Central memory CD4-positive, alpha-beta T cell (primary cell): ENCODE measurements at places on chromosomes 7 and 10.
A peak's percentile ranks its signal among the peaks of the same experiment; 100 is the strongest.

DNA sequence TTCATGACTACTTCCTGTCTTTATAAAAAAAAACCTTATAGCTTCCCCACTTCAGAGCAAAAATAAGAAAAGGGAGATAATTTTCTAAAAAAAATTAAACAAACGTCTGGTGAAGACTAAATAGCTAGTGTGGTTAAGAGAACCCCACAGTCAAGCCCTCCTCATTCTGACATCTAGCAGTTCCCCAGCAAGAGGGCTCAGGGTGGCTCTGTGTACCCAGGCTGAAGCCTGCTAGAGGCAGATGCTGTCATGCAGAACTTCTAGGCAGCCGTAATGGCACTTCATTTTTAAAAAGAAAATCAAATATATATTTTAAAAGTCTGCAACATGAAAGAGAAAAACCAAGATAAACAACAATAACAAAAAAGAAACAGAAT, 223.1 kb upstream of the KLF14 start:
- DNase-seq, result peak; percentile 50

- no peak for DNase-seq
Measured at GRCh38 chr7:92740700-92741126, 95.7 kb downstream of the CDK6 start.

GRCh38 chr10:35685402-35685801, 43.3 kb upstream of the FZD8 start:
- DNase-seq, result no peak

DNA sequence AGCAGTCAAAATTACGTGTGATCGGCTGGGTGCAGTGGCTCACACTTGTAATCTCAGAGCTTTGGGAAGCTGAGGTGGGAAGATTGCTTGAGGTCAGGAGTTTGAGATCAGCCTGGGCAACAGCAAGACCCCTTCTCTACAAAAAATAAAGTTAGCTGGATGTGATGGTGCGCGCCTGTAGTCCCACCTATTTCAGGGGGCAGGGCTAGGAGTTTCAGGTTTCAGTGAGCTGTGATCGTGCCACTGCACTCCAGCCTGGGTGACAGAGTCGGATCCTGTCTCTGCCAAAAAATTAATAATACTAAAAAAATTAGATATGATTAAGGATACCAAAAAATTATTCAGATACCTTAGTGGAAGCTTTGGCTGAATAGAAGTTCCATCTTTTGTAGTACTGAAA, 136.4 kb downstream of the SDK1 start:
- DNase-seq, result no peak

GRCh38 chr10:3990307-3990706, 205.3 kb upstream of the KLF6 start:
- DNase-seq, result no peak

DNA sequence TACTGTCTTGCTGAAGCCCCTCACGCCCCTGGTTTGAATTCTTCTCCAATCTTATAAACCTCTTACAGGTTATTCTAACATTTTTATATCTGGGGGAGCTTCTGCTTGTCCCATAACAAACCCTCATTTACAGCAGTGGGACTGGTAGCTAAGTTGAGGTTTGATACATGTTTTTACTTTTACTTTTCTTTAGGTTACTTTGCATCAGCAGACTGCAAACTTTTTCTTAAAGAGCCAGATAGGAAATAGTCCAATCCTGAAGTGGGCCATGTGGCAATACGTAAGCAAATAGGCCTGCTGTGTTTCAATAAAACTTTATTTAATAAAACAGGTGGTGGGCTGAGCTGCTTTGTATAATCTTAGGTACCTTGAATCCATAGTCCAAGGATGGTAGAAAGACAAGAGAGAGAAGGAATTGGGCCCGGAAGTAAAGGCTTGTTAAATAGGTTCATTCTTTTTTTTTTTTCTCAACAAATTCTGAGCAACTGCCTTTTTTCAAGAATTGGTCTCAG, 27.3 kb downstream of the RAB18 start:
- DNase-seq, result no peak

GRCh38 chr10:11284291-11285085, 266.8 kb downstream of the CELF2 start:
- no peak for DNase-seq

DNA sequence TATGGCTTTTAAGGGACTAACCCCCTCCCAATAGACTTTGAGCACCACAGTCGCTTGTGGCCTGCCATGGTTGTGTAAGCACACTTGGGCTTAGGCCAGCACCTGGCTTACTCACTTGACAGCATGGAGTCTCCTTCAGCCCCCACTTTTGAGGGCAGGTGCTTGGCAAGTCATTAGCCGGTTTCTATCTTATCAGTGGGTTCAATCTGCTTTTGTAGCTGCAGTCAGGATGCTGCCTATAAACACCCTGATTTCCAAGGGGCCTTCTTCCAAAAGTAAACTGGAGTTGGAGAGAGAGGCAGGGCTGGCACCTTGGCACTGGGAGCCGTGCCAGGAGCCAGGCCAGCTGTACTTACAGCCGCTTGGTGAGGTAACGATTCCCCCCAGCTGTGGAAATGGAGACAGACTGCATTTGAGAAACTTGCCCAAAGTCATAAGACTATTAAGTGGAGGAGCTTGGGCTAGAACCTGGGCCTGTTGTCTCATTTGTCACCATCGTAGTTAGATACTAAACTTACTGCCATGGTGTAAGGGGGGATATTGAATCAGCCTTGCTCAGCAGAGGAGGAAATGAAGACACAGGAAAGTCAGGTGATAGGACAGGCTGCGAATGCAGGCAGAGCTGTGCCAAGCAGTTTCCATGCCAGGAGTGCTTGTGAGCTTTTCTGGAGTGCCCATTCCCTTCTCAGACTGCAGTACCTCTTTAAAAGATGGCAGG, 92.2 kb upstream of the EFCAB10 start:
- no peak for DNase-seq

- no peak for DNase-seq
Measured at GRCh38 chr7:132376361-132377013, 199.8 kb downstream of the PLXNA4 start.

GRCh38 chr10:100670828-100671479, 74.4 kb upstream of the PAX2 start:
- peak; percentile 30 for DNase-seq

DNA sequence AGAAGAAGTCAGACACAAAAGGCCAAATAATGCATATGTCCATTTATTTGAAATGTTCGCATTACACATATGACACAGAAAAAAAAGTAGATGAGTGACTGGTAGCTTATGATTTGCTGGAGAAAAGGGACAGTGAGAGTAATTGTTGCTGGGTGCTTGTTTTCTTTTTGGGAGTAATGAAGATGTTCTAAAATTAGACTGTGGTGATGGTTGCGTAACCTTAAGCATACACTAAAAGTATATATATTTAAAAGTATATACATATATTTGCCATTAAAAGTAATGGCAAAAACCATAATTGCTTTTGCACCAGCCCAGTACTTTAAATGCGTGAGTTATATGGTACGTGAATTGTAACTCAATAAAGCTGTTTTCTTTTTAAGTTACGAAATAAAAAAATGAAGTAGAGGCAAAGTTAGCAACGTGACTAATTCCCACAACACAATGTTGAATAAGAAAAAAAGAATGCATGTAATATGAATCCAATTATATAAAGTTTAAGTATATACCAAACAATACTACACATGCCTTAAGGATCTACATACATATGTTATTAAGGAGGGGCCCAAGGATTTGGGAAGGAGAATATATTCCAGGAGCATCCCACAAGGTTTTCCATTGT, 360.4 kb upstream of the CELF2 start:
- no peak for DNase-seq

GRCh38 chr7:74466196-74466813, 12.6 kb downstream of the GTF2IRD1 start:
- DNase-seq, result no peak

DNA sequence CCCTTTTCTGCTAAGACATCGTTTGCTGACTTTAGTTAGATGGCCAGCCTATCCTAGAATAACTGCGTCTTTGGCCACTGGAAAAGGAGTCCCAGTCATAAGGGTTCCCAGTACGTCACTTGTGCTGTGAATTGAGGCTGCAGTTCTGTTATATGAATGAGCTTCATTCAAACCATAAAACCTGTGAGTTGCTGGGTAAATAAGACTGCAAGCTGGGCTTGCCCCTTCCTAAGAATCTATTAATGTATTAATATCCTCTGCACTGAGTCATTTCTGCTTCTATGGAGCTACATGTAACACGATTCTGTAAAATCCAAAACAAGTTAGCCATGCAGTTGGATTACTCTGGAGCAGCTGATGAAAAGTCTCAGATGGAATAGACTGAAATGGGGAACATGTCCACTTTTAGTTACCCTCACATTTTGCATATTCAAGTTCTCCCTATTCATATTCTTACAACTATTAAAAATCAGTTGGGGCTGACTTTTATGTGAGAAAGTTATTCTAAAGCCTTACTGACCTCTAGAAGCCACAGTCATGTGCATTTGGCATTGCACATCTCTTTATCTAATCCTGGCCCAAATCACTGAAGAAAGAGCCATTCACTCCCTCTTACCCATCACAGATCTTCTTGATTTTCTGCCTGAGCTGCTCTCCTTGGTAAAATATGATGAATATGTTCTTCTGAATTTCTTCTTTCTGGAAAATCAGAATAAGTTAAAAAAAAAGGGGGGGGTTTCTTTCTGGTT, 41.8 kb upstream of the TMEM213 start:
- DNase-seq, result no peak

- no peak for DNase-seq
Measured at GRCh38 chr7:25759286-25759685, 392.7 kb upstream of the NFE2L3 start.

DNA sequence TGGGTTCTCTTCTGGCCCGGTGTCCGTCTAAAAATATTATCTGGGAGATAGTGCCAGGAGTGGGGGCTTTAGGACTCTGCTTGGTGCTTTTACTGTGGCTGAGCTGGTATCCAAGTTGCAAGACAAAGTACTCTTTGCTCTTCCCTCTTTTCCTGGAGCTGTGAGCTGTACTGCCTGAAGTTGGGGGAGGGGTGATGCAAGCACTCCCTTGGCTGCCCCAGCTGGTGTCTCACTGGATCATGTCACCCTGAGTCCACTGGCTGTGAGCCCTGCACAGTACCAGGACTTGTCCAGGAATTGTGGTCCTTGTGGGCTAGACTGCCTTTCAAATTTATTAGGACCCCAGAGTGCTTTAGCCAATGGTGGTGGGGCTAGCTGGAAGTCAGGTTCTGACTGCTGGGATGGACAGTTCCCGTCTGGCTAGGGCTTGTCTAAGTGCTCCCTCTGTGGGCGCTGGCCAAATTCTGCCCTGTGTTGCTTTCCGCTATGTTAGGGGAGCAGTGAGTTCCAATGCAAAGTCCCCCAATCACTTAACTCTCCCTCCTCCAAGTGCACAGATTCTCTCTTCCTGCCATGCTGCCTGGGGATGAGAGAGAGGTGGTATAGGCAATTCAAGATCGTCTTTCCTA, 13.1 kb downstream of the CC2D2B start:
- DNase-seq, result no peak

DNA sequence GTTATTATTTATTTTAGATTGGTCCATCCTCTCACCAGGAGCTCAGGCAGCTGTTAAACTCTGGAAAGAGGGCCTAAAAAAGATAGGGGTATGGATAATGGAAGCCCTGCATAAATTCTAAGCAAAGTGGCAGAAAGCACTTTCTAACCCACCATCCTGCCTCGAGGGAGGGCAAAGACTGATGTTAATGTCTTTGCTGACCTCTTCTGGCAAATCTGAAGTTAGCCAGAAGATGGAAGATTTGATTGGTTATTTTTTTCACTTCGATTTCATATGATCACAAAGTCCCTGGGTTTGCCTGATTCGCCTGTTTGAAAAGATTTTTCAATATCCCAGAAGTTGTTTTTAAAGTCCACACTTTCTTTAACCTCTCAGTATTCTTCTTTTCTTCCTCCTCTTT, 24.8 kb downstream of the OR9A2 start:
- no peak for DNase-seq

GRCh38 chr7:75734586-75735458, 3.9 kb downstream of the HIP1 start:
- no peak for DNase-seq

- DNase-seq, result no peak
Measured at GRCh38 chr7:22861576-22861975, 38.9 kb upstream of the TOMM7 start.

DNA sequence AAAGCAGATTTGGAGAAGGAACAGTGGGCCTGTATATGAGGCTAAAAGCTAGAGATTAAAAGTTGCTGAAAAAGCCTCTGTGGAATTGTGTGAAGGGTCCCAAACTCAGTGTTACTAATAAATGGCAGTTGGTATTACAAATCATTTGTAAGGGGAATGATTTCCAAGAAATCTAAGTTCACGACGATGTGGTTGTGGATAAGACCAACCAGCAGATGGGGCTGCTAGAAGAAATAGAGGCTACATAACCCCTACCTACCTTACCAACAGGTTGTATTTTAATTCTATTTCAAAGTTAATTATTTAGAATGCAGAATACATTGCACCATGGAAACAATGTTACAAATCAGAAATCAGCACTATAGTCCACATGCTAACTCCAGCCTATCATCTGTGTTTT, 377.1 kb downstream of the HPSE2 start:
- no peak for DNase-seq

DNA sequence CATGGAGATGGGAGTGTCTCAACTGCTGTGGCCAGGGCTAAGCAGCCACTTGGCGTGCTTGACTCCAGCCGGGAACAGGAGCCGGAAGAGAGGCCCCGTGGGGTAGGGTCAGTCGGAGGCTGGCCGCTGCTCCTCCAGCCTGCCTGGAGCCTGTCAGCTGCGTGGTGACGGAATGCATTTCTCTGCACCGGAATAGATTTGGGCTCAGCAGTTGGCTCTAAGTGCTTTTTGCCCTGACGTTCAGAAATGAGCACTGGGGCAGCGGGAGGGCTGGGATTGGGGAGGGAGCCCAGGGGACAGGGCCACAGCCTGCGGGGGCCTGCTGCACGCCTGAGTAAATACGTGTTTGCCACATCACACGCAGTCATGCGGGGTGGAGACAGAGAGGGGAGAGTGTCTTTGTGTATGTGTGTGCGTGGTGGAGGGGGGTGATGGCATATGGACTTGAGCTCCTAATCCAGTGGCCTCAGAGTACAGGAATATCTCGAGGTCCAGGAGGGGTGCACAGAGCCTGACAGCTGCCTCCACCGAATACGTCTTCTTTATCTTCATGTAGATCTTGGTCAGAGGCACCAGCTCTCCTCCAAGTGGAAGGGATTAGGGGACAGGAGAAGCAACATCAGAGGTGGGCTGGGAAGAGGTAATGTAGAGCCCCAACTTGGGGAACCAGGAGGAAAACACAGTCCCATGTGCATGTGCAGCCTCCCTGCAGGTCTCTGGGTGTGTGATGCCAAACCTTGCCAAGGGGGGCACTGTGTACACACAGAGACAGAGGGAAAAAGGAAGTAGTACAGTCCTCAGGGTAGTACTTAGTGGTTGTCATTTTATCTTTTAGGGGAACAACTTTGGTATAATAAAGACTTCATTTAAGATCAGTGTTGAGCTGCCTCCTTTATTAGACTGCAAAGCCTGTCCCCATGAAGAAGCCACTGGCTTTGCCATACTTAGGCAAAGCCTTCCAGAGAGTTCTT, 151.4 kb downstream of the CDH23 start:
- no peak for DNase-seq

GRCh38 chr10:86163522-86164173, 202.9 kb downstream of the GRID1 start:
- no peak for DNase-seq
